Activated gamma-delta T cell (primary cell): ENCODE measurements at places on chromosomes 2 and 18.

DNA sequence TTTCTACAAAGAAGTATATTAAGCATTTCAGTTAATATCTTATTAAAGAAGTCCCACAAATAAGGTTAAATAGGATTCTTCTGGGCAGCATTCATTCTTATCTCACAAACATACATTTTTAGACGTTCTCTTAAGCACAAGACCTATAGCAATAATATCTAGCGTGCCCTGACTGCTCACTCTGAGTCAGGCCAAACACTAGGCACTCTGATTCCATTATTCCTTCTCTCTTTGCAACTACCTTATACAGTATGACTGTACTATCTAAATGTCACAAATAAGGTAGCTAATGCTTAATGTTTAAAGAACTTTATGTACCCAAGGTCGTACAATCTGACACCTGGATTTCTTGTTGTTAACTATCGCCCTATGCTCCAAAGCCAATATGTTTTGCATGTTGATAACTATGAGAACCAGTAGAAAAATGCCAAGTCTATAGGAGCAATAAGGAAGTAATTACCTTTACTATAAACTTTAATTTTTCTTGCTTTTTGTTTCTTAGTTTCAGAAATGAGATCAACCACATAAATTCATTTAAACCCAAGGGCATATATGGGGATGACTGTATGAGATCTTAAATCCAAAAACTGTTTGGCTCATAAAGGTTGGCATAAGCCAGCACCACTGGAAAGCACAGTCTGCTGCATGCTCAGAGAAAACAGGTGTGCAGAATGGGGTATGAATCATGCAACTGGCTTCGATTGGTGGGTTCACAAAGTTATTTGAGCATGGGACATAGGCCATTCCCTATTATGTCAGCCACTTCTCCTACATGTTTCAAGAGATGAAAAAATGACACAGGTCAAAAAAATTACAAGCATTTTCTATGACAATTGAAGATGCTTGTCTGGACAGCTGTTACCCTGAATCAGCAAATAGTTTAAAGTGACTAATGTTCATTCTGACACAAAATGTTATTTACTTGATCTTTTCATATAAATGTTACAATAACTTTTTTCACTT is 352.0 kb downstream of the IRS1 start:
- DNase-seq = no peak

GRCh38 chr18:9066817-9067306 is 35.6 kb upstream of the NDUFV2 start:
- DNase-seq = no peak

DNA sequence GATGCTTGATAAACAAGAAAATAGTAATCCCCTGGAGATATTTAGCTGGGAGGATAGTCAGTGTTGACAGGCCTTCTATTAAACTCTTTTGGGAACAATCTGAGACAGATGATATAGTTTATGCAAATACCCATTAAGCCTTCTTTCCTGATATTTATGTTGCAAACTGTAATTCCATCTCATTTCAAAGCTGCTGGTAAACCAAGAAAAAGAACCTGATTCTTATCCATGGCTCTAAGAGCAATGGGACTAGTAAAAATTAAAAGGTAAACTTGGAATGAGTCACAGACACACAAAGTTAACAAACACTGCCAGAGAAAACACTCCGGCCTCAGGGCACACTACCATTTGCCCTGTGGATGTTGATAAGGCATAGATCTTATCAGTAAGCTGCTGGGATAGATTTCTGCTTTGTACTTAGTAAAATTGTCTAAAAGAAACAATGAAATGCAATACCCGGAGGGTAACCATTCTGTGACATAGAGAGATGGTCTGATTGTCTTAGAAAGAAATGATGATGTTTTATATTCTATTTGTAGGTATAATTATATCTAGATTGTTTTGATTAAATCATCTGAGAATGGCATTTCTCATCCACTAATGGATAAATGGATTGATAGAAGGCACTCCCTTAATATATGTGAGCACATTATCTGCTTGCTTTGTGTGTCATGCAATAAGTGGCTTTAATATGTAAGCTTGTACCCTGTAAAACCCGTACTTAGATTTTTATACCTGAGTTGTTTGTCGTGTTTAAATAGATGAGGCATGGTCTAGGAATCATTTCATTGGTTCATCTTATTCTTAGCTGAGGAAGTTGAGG is 13.2 kb downstream of the GALR1 start:
- no peak for DNase-seq

DNA sequence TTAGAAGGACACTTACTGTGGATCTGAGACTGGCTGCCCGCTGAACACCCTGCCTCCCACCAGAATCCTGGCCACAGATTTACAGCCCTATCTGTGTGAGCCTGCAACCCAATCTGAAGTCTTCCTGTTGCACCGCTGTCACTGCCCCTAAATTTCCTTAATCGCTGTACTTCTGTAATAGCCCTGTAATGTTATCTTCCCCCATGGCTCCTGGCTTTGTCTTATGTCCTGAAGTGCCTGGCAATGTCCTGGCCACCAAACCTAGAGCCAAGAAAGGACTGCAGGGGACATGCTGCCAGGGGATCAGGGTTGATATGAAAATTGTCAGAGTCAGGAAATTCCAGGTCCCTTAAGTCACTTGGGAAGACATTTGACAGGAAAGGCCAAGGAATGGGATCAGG is 52.7 kb downstream of the FHOD3 start:
- DNase-seq = no peak

DNA sequence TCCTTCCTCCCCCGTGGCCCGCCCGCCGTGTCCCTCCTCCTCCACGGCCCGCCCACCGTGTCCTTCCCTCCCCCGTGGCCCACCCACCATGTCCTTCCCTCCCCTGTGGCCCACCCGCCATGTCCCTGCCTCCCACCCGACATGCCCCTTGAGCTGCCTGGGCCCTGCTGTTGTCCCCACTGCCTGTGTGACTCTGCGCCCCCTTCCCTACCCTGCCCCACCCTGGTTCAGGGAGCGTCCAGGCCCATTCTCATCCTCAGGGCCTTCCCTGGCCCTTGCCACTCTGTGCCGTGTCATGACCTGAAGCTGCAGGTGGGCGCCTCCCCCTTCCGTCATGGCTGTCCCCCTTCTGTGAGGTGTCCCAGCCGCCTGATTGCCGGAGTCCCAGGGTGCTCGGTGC is 20.7 kb downstream of the D2HGDH start:
- no peak for DNase-seq

GRCh38 chr18:46916551-46917107 is 678 bp downstream of the PIAS2 start:
- DNase-seq = no peak

- no peak for DNase-seq
Observed at GRCh38 chr2:28606986-28607441, 111.2 kb downstream of the PLB1 start.

- DNase-seq = no peak
Observed at GRCh38 chr2:213286161-213286560, 1.9 kb downstream of the SPAG16 start.

DNA sequence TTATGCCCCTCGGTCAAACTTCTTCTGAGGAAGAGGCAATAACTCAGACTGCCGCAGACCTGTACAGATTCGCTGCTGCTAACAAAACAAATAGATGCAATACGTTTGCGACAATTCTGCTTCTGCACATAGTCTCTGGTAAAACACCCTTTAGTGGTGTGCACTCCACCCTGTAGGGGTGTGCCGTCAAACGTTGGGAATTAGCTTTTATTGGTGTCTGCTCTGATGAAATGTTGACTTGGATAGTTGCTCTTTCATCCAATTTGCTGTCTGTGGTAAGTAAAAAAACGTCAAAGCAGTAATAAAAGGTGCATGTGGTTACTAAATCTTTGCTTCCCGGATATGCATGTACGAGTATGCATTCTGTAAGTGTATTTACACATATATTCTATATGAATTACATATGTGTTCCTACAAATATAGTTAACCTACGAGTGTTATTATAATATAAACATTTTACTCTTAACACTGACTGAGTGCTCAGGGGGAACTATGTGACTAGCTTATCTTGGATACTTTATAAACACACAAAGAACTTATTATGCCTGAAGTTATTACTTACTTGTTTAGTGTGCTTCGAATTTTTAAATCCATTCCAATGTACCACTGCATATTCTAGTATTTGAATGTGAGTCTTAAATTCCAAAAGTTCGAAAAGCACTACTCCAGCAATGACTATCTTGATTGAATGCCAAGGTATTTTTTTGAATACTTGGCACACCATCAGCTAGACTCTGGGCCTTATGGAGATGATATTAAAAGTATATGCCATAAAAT is 610.2 kb downstream of the ZEB2 start:
- DNase-seq = no peak

- DNase-seq = no peak
Observed at GRCh38 chr2:37676274-37676673, 4.8 kb upstream of the CDC42EP3 start.
